Uterus (tissue), 4 donors: ENCODE measurements at places on chromosomes 7 and 10. TPM values are rescaled to one million over a fixed set of nuclear protein-coding genes. Genes with fewer than 3 reads are reported as not detected.

Gene RP9
- total RNA-seq: 8.8 TPM

Gene CLCN1
- not detected for total RNA-seq

Gene WNT16
- not detected for total RNA-seq

GRCh38 chr7:146557971-146558469 is 441.4 kb downstream of the CNTNAP2 start:
- DNase-seq: no peak

DNA sequence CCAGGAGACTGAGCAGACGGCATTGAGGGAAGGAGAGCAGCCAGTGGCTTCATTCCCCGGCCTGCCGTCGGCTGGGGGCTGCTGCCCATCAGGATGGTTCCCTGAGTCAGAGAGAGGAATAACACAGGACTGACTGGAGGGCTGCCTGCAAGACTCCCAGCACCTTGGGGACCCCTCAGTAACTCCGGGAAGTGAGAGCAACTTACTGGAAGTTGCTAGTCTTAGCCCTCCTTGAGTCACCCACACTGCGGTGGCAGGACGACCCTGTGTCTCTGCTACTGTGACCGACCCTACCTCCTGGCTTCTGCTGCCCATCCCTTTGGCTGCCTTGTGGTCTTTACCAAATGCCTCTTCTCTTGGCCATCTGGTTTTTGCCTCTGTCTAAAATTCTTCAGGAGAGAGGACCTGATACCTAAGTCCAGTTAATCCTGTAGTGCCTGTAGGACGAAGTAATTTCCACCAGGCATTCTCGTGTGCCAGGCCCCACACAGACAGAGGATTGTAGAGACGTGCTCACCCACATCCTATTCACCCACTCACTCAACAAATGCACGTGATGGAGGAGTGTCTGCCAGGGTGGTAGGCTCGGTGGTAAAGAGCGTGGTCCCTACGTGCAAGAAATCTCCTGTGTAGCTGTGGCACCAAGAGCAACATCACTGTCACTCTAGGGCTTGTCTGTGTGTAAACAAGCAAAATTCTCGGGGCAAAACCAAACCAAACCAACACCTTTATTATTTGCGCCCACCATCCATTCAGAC is 156.5 kb downstream of the PRKCQ start:
- no peak for DNase-seq

Gene UCN3
- total RNA-seq: not detected

- DNase-seq: no peak
Measured at GRCh38 chr7:105673367-105674084, 92.2 kb upstream of the EFCAB10 start.

- peak; percentile 40 for DNase-seq
Measured at GRCh38 chr7:101486433-101487104, 123.9 kb downstream of the COL26A1 start.

Gene ERVW-1
- not detected for total RNA-seq

DNA sequence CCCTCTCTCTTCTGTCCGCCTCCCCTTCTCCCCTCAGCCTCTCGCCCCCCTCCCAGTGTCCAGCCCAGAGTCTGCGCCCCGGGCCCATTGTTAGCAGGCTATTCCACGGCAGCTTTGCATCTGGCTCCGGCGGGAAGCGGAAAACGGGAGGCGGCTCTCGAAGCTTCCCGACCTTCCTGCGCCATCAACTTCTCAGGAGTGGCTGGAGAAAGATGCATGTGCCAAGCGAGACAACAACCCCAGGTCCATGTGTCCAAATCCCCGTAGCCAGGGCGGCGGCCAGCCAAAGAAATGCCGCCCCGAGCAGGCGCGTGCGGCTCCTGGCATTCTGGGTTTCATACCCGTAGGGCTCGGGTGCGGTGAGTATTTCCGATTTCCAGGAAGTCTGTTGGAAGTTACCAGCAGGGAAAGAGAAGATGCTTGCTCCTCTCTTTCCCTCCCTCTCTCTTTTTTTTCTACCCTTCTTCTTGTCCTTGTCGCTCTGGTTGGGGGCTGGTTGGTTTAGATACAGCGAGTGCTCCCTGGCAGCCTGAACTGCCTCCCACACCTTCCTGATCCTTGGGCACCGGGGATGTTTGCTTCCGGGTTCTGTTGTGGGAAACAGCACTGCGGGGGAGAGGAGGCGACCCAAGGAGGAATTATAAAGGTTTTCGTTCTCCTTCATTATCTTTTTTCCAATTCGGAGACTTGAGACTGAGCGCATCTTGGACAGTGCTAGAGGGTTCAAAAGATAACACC is 1.2 kb upstream of the HOXA2 start:
- no peak for DNase-seq

Gene OR2A1
- 3.8 TPM for total RNA-seq
